Chondrocyte (in vitro differentiated cells): ENCODE measurements at places on chromosomes 3 and 15. TPM values are rescaled to one million over a fixed set of nuclear protein-coding genes. Genes with fewer than 3 reads are reported as not detected.

The SLC9C1 gene
- 0.07 TPM in 1 of 3 replicates, not detected in the others for total RNA-seq

DNA sequence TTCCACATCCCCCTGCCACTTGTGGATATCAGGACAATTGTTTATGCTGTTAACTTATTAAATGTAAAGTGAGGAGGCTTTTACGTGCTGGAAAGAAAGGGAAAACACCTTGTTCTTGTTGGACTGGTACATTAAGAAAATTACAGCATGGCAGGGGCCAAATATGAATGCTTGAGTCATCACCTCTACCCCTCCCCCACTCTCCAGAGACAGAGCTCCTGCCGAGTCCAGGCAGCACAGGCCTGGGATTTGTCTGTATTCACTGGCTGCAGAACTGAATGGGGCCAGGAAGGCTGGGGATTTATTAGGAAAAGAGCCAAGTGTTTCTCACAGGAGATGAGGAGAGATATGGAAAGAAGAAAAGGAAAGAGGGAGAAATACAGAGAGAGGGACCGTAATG, 308.9 kb downstream of the EPHB1 start:
- DNase-seq = no peak
- H3K36me3 ChIP-seq = no peaks in the 10 kb centered on the region
- H3K4me3 ChIP-seq = no peak overlapping the region
- H3K27me3 ChIP-seq = peaks cover 2% of the 10 kb centered on the region

GRCh38 chr3:101635954-101636798, 40.8 kb downstream of the ZBTB11 start:
- peaks cover 7% of the 10 kb centered on the region for H3K27me3 ChIP-seq
- DNase-seq = no peak
- no peak overlapping the region for H3K4me3 ChIP-seq
- H3K27ac ChIP-seq = no peak overlapping the region
- H3K36me3 ChIP-seq = no peaks in the 10 kb centered on the region
- peaks cover 3% of the 10 kb centered on the region for H3K4me1 ChIP-seq

- no peak overlapping the region for H3K4me3 ChIP-seq
- peak overlapping the region; percentile 51 for H3K27ac ChIP-seq
- no peaks in the 10 kb centered on the region for H3K27me3 ChIP-seq
- H3K36me3 ChIP-seq = peaks cover 64% of the 10 kb centered on the region
Observed at GRCh38 chr3:123123716-123124616, 57.1 kb downstream of the PDIA5 start.

GRCh38 chr3:187943677-187944389, 198.6 kb upstream of the BCL6 start:
- peaks cover 7% of the 10 kb centered on the region for H3K4me1 ChIP-seq
- no peaks in the 10 kb centered on the region for H3K36me3 ChIP-seq
- no peak overlapping the region for H3K27ac ChIP-seq
- H3K4me3 ChIP-seq = no peak overlapping the region

The CCDC54 gene
- total RNA-seq = not detected in 3 replicates

- no peak for DNase-seq
- no peak overlapping the region for H3K4me3 ChIP-seq
- H3K27ac ChIP-seq = no peak overlapping the region
- peaks cover 56% of the 10 kb centered on the region for H3K27me3 ChIP-seq
- H3K4me1 ChIP-seq = no peaks in the 10 kb centered on the region
Observed at GRCh38 chr3:68963891-68964290, 31.5 kb upstream of the TAFA4 start.

DNA sequence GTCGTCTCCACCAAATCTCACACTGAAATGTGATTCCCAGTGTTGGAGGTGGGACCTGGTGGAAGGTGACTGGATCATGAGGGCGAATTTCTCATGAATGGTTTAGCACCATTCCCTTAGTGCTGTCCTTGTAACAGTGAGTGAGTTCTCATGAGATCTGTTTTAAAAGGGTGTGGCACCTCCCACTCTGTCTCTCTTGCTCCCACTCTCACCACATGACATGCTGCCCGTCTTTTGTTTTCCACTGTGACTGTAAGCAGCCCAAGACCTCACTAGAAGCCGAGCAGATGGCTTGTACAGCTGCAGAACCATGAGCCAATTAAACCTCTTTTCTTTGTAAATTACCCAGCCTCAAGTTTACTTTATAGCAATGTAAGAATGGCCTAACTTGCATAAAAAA, 21.2 kb downstream of the RAD18 start:
- H3K4me3 ChIP-seq = no peak overlapping the region
- H3K27ac ChIP-seq = no peak overlapping the region
- H3K4me1 ChIP-seq = peaks cover 36% of the 10 kb centered on the region
- peaks cover 33% of the 10 kb centered on the region for H3K36me3 ChIP-seq

DNA sequence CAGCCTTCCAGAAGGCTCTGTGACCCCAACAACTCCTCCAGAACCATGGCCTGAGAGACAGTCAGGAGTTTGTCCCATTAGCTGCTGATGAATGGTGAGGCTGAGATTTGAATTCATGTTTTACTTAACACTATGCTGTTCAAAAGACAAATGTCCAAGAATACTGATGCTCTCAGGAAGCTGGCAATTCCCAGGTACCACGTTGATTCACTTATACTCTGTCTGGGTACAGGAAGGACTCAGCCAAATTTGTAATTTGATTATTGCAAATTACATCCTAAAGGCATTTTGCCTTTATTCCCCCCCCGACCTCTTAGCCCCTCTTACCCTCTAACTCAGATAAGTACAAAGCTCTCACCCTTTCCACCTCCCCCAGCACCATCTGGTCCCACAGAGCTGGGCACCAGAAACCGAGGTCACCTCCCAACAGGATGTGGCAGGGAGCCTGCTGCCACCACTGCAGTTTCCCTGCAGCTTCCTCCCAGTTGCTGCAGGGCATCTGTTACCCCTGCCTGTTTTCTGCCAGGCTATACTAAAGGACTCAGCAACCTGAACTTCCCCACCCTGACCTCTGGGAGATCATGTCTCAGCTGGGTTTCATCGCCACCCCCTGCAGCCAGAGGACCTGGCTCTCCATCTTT, 33.6 kb downstream of the EAF1 start:
- peaks cover 5% of the 10 kb centered on the region for H3K36me3 ChIP-seq
- H3K27me3 ChIP-seq = no peaks in the 10 kb centered on the region
- H3K4me3 ChIP-seq = no peak overlapping the region
- no peak overlapping the region for H3K27ac ChIP-seq
- no peak for DNase-seq
- H3K4me1 ChIP-seq = no peaks in the 10 kb centered on the region

DNA sequence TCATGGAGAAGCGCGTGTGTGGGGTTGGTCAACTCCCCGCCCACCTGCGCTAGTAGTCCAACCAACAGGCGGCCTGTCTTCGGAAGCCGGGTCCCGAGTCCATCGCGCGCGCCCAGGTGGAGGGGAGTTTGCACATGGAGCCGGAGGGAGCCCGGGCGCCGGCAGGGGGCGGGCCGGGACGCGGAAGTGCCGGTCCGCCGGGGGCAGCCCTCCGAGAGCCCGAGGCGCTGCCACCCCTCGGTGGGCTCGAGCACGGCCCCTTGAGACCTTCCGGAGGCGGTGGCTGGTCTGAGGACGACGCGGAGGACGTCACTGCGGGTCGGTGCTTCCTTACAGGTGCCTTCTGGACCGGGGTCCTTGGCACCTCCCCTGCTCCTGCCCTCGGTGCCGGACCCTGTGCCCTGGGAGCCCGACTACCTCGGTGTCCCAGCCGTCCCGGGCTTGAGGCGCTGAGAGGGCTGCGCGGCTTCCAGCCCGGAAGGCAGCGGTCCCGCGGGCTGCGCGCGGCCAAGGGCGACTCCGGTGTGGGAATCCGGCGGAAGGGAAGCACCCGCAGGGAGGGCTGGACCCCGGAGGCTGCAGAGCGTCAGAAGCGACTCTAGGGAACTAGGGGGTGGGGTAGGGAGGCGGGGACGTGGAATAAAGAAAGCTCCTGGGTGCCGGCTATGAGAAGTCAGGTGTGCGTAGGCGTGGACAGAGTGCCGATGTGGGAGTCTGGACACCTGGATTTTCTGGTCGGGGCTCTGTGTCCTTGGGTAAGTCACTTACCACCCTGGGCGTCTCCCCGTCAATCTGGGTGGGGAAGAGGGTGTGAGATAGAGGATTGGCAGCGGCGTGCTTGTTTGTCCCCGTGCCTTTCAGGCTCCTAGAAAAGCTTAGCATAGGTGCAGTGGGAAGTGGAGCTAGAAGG, 212.3 kb downstream of the FGF12 start:
- H3K4me1 ChIP-seq = peaks cover 16% of the 10 kb centered on the region
- peaks cover 48% of the 10 kb centered on the region for H3K27me3 ChIP-seq
- H3K4me3 ChIP-seq = peak overlapping the region; percentile 68

The OXSM gene
- 8.8 to 10.0 TPM (median 9.2 TPM) in 3 replicates for total RNA-seq

DNA sequence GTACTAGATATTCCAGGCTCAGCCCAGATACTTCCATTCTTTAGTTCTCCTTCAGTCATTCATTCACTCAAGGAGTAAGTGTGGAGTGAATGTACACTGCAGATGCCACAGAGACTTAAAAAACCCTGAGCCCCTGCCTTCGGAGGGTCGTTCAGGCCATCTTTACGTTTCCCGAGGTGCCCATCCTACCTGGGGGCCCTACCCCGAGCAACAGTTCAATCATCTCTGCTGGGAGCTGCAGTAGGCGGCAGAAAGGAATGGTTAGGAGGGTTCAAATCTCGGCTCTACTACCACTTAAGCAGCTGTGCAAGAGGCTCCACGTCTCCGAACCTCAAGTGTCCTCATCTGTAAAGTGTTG, 613 bp downstream of the SEC13 start:
- H3K4me3 ChIP-seq = peak overlapping the region; percentile 86
- H3K36me3 ChIP-seq = peaks cover 5% of the 10 kb centered on the region
- H3K27me3 ChIP-seq = peaks cover 10% of the 10 kb centered on the region
- peak overlapping the region; percentile 99 for H3K27ac ChIP-seq
- DNase-seq = no peak
- H3K4me1 ChIP-seq = peaks cover 22% of the 10 kb centered on the region

- H3K27ac ChIP-seq = no peak overlapping the region
- H3K4me3 ChIP-seq = no peak overlapping the region
- H3K4me1 ChIP-seq = no peaks in the 10 kb centered on the region
- peaks cover 2% of the 10 kb centered on the region for H3K27me3 ChIP-seq
- DNase-seq = no peak
Observed at GRCh38 chr3:182596676-182597410, 196.5 kb upstream of the ATP11B start.

DNA sequence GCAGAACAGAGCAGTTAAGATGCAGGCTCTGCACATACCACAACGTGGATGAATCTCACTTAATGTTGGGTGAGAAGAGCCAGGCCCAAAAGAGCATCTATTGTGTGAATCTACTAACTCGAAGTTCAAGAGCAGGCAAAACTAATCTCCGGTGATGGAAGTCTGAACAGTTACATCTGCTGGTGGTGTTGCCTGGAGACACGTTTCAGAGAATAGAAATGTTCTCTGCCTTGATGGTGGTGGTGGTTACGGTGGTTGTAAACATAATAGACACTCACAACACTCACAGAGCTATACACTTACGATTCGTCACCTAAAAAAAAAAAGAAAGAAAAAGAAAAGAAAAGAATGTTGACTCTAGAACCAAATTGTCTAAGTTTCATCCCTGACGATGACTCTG, 86.8 kb downstream of the LIPC start:
- H3K4me1 ChIP-seq = peaks cover 42% of the 10 kb centered on the region
- no peak overlapping the region for H3K27ac ChIP-seq
- H3K27me3 ChIP-seq = no peaks in the 10 kb centered on the region
- no peak for DNase-seq
- no peak overlapping the region for H3K4me3 ChIP-seq

DNA sequence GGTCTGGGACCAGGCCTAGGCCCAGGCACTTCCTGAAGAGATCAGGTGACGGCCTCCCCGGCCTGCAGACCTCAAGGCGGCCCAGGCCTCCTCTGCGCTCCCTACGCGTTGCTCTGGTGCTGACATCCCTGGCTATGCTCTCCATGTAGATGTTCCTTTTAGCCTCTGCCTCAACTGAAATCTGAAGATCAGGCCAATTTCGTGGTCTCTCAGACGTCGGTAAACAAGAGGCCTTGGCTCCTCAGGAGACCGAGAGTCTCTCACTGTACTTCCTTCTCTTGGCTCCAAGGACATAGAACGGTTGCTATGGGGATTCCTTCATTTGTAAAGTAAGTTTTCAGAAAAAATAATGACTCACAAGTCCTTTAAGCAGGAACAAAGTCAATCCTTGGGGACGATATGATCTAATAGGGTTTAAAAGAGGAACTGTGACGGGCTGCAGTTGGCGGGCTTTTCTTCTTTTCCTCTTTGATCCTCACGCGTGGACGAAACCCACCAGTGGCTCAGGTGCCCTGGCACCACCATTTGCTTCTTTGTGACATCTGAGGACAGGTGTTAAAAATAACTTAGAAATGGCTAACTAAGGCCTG, 55.6 kb upstream of the CGNL1 start:
- peaks cover 24% of the 10 kb centered on the region for H3K4me1 ChIP-seq
- H3K27ac ChIP-seq = peak overlapping the region; percentile 99
- peak; percentile 69 for DNase-seq
- no peaks in the 10 kb centered on the region for H3K36me3 ChIP-seq

GRCh38 chr3:94776401-94776915, 713.6 kb downstream of the NSUN3 start:
- H3K27me3 ChIP-seq = peaks cover 3% of the 10 kb centered on the region
- H3K4me3 ChIP-seq = no peak overlapping the region
- DNase-seq = no peak
- no peaks in the 10 kb centered on the region for H3K36me3 ChIP-seq

- DNase-seq = no peak
- H3K4me3 ChIP-seq = no peak overlapping the region
- H3K4me1 ChIP-seq = no peaks in the 10 kb centered on the region
- H3K27ac ChIP-seq = no peak overlapping the region
- H3K27me3 ChIP-seq = no peaks in the 10 kb centered on the region
Observed at GRCh38 chr3:133828576-133829309, 23.1 kb downstream of the SRPRB start.

DNA sequence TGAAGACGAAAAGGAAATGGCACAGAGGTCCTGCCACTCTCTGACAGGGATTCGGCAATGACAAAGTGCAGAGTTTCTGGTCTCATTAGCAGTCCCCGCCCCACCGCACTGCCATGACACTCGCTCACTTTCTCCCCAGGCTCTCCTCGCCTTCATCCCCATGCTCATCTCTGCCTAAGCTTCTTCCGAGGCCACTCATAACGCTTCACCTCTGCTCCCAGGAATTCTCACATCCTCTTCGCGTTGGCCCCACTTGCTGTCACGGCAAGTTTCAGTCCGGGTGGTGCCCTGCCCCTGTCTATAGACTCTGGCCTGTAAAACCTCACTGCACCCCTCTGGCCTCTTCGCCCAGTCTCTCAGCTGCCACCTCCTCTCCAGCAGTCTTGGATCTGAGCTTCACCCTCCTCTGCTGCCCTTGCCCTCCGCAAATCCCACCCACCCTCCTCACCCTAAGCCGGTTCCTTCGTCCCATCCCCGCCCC, 654 bp downstream of the RUBCN start:
- peak overlapping the region; percentile 96 for H3K27ac ChIP-seq
- peaks cover 26% of the 10 kb centered on the region for H3K4me1 ChIP-seq
- no peaks in the 10 kb centered on the region for H3K27me3 ChIP-seq

GRCh38 chr3:112043621-112044201, 9.2 kb downstream of the TMPRSS7 start:
- no peaks in the 10 kb centered on the region for H3K36me3 ChIP-seq
- H3K4me1 ChIP-seq = peaks cover 4% of the 10 kb centered on the region
- DNase-seq = no peak
- H3K27me3 ChIP-seq = no peaks in the 10 kb centered on the region
- no peak overlapping the region for H3K27ac ChIP-seq

The HIGD1A gene
- 78.6 to 89.7 TPM (median 78.7 TPM) in 3 replicates for total RNA-seq
